ENCODE measurements at places on chromosomes 3 and 15.
A peak's percentile ranks its signal among the peaks of the same experiment; 100 is the strongest.

GRCh38 chr3:144866476-144866875 is 894.9 kb downstream of the DIPK2A start:
- DNase-seq, result no peak

- no peak for DNase-seq
Observed at GRCh38 chr3:64612082-64612860, 75.5 kb downstream of the ADAMTS9 start.

GRCh38 chr3:107985496-107985895 is 105.3 kb downstream of the CD47 start:
- peak; percentile 26 for DNase-seq

DNA sequence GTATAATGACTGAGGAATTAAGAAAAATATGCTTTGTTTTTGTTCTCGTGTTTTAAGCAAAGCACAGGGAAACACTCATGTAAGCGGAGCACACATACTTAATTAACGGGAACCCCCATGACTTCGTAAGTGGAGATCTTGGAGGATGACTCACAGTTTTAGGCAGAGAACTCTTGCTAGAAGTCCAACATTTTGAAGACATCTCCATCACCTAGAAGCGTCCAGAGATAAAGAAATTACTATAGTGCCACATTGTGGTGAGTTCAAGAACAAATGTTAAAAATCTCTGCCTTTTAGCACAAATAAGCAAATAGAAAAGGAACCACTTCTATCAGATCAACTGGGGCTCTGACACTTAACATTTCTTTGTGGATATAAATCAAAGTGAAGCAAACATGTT is 194.1 kb upstream of the ARHGEF26 start:
- DNase-seq, result peak; percentile 14

DNA sequence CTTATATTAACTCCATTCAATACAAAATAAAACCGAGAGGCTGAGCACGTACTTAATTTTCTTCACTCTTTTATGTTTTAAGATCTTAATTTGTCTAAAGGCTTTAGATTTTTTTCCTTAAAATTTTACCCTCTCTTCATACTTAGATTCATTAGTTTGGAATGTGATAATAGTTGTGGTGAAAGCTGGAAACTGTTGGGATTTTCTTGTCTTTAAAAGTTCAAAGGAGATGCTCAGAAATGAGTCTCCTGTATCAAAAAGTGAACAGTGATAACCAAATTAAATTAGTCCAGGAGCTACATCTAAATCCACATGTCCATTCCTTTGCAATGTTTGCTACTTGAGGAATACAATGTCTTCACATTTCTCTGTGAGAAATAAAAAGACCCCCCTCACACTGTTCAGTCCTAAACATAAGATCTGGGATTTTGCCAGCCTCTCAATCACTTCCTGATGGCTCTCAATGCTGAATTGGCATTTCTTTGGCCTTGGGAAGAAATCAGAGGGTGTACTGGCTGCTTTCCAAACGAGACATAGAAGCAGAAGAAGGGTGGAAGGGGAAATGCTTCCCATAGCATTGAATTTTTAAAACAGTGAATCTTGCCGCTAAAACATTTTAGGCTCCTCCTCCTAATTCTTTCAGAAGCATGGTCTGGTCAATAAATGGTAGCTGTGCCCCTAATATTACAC is 245.0 kb downstream of the SHOX2 start:
- DNase-seq, result no peak

- DNase-seq, result no peak
Observed at GRCh38 chr15:76285241-76285825, 25.9 kb downstream of the ETFA start.

- no peak for DNase-seq
Observed at GRCh38 chr15:31480356-31481025, 153.9 kb downstream of the KLF13 start.

GRCh38 chr15:68599153-68599545 is 20.4 kb downstream of the CORO2B start:
- DNase-seq, result no peak

DNA sequence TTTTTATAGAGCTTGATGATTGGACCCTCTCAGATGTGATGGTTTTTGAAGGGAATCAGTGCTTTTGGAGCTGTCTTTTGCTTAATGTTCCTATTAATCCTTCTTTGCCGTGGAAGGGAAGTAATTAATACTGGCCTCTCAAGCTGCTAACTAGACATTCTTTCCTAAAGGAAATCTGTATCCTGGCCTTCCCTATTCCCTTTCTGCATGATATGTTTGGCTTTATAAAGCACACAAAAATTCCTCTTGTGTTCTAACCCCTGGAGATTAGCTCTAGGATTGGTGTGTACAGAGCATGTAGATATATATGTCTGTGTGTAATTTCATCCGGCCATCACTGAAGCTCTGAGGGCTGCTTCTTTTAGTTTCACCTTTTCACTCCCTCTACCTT is 6.9 kb downstream of the ATXN7 start:
- no peak for DNase-seq

DNA sequence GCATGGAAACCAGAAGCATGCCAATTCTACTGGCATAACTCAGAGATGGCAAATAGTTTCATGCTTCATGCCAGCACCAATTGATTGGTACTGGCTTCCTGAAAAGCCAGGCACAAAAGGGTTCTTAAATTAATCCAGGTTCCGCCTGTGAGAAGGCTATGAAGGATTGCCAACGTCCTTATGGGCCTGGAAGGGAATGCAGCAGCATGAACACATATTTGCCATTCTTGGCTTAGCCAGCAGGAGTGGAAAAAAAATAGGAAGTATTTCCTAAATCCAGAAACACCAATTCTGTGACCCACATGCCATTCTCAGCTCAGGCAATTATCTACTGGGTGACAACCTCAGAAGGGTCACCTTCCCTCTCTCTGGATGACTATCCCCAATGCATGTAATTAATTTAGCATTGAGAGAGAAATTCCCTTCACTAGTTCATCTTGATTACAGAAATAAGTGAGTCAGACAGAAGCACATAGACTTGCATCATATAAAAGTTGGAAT is 36.0 kb downstream of the ADAMTS9 start:
- DNase-seq, result no peak

DNA sequence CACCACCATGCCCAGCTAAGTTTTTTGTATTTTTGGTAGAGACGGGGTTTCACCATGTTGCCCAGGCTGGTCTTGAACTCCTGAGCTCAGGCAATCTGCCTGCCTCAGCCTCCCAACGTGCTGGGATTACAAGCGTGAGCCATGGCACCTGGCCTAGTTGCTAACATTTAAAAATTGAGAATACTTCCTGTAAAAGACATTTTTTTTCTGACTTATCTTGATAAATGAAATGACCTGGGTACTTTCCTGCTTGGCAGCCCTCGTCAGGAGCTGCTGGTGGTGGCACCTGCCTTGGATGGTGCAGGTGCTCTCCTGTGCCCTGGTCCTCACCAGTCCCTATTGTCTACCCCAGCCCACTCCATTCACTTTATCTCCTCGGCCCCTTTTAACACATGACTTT is 66.8 kb upstream of the FOXP1 start:
- DNase-seq, result no peak

DNA sequence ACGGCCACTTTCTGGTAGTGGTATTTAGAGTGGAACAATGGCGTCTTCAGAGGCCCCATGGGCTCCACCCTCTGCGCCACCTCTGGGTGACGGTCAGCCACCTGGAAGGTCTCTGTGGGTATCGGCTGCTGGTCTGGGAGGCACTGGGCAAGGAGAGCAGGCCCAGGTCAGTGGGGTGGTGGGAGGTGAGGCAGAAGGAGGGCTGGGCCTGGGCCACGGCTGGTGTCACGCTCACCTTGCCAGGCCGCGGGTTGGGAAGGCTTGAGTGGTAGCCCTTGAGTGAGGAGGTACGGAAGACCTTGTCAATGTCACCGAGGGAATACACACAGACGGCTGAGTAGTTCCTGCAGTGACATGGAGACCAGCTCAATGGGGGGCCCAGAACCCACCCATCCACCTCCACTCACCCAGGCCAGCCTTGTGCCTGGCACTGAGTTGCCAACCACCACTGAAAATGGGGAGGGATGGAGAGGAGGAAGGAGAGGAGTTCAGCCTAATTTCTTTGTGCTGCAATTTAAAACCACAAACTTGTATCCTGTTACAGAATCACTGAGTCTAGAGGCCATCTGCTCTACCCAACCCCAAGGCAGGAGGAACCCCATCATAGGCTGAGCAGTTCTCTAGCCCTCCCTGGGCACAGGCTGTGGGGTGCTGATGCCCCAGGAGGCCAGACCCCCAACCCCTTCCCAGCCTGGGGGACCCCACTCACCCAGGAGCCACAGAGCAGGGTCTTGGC is 19.0 kb downstream of the SEMA7A start:
- no peak for DNase-seq

DNA sequence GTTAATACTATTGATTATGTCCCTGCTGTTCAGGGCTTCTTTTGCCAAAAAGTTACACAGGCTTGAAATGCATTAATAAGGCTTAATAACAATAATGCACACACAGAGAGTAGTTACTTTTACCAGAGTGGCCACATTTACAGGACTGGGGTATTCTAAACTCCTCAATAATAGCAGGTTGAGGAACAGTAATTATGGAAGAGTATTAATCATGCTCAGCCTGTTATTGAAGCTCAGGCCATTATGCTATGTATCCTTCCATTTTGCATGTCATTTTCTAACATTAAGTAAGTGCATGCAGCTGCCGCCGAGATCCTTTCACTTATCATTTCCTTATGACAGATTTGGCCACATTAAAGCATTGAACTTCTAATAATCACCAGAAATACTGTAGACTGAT is 5.7 kb downstream of the ARRDC4 start:
- no peak for DNase-seq

GRCh38 chr3:64121750-64122311 is 98.5 kb upstream of the PSMD6 start:
- DNase-seq, result no peak

DNA sequence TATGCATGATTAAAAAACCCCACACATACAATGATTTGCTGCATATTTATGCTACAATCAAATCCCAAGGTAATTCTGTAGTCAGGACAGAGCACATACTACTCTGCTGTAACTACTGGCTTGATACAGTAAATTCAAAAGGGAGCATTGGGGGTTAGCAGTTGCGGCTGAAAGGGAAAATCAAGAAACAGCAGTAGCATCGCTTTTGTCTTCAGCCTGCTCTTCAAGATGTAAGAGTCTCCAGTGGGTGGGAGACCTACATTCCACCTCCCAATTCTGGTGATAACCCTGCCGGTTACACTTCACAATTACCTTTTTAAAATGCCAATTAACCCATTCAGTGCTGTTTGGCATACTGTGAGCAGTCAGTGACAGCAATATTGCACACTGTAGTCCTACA is 259.4 kb downstream of the NR2F2 start:
- no peak for DNase-seq

DNA sequence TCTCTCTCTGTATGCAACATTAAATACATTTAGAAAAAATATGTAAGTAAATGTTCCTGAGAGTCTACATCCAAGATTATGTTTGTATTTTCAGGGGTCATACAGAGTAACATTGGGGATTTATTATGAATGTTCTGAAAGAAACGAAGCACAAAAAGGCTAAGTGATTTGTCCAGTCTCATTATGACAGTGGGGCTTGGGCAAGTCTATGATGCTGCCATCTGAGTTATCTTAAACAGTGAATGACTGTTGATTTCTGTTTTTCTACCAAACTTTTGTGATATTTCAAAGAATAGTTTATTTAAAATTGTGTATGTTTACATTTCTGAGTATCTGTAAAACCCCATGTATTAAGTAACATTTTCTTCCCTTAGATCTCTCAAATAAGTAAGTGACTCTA is 481.2 kb upstream of the ZNF717 start:
- no peak for DNase-seq

DNA sequence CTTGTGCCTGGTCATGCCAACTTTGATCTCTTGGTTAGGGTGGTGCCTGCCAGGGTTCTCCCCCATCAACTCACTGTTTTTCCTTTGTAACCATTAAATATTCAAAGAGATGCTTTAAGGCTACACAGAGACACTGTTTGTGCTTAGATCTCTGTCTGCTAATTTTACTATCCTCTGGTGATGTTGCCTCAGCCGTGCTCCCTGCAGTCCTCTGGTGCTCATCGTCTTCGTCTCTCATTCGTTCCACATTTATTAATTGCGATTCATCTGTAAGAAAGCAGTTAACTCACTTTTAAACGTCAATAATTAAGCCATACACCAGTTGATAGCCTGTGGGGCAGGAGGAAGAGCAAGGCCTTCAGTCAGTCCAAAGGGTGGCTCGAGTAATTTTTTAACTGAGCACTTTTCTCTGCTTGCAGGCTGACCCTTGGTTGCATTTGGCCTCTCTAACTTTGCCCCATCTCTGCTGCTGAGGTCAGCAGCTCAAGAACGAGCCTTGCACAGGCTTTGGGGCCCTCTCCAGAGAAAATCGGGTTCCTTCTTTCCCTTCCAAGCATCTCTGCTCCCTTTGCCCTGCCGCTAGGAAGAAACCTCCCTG is 62.9 kb downstream of the KLF15 start:
- no peak for DNase-seq

DNA sequence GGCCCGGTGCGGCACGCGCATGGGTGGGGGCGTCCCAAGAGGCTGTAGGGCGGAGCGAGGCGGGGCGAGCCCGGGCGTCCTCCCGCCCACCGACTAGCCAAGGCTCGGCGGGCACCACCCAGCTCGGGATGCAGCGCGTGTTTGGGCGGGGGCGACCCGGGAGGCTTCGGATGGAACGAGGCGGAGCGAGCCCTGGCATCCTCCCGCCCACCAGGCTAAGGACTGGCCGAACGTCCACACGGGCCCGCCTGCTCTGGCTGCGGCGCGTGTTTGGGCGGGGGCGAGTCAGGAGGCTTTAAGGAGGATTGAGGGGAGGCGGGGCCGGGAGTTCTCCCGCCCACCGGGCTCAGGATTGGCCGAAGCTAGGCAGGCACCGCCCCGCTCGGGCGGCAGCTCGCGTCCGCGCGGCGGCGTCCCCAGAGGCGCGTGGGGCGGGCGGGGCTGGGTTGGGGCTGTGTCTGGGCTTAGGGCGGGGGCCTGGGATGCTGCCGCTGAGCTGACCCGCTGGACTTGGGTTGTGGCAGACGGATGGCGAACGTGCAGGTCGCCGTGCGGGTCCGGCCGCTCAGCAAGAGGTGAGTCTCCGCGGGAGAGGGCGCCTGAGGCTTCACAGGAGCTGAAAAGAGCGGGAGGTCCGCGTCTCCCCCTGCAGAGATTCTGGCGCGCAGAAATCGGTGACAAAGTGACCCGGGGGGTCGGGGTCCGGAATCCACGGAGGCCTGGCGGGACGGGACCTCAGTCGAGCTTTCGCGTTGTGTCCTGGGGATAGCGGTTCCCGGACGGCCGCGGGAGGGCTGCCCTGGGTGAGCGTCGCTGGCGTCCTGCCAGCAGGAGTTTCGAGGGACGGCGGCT is at the start of gene STARD9:
TSS of gene STARD9 (plus strand) at position 419 of the 852 bp plus-strand sequence. CDS start at position 529, 110 bp downstream.
- peak; percentile 98 for DNase-seq

GRCh38 chr3:18747383-18747782 is 322.2 kb upstream of the SATB1 start:
- DNase-seq, result no peak
